ENCODE measurements at places on chromosomes 6 and 20. TPM values are rescaled to one million over a fixed set of nuclear protein-coding genes. Genes with fewer than 3 reads are reported as not detected.
A peak's percentile ranks its signal among the peaks of the same experiment; 100 is the strongest.

- no peak for DNase-seq
Observed at GRCh38 chr20:60838297-60838696, 413.8 kb upstream of the CDH4 start.

GRCh38 chr6:90025523-90026061, 131.3 kb downstream of the GJA10 start:
- peak; percentile 87 for DNase-seq

- DNase-seq, result peak; percentile 73
Observed at GRCh38 chr6:37965964-37966676, 146.6 kb downstream of the ZFAND3 start.

FOXO3 gene
- 53.0 TPM for total RNA-seq

PPP1R14C gene
- 38.7 TPM for total RNA-seq

XKR7 gene
- not detected for total RNA-seq

GRCh38 chr20:22577515-22578220, 6.7 kb downstream of the FOXA2 start:
- no peak for DNase-seq

DNA sequence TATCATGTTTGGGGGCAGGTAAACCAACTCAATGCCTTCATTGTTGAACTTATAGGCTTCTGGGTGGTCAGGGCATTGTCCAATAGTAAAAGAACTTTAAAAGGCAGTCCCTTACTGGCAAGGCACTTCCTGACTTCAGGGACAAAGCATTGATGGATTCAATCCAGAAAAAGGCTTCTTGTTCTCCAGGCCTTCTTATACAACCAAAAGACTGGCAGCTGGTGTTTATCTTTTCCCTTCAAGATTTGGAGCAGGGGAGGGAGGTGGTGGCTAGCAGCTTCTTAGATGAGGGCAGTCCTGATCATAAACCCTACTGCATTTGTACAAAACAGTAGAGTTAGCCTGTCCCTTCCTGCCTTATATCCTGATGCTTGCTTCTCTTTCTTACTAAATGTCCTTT, 57.5 kb downstream of the NCOA3 start:
- no peak for DNase-seq

PSORS1C2 gene
- not detected for total RNA-seq

PLAGL1 gene
- 52.1 TPM for total RNA-seq

- no peak for DNase-seq
Observed at GRCh38 chr6:63317641-63318040, 2.1 kb downstream of the LGSN start.

VSX1 gene
- not detected for total RNA-seq

SYCP2L gene
- total RNA-seq, result not detected

DNA sequence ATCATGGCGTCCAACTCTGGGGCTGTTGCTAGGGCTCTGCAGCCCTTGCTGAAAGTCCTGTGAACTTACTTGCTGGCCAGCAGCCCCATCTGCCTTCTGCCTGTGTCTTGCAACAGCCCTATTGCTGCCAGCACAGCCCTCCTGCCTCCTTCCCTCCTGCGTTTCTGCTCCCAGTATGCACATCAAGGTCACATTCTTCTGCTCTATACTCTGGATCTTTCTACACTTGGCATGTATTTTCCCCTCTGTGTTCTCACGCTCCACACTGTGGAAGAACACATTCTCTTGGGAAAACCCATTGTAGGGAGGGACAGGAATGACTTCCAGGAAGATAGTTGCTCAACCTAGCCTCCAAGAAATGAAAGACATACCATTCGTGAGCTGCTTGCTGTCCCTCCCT, 80.9 kb upstream of the PHACTR2 start:
- peak; percentile 17 for DNase-seq

DNA sequence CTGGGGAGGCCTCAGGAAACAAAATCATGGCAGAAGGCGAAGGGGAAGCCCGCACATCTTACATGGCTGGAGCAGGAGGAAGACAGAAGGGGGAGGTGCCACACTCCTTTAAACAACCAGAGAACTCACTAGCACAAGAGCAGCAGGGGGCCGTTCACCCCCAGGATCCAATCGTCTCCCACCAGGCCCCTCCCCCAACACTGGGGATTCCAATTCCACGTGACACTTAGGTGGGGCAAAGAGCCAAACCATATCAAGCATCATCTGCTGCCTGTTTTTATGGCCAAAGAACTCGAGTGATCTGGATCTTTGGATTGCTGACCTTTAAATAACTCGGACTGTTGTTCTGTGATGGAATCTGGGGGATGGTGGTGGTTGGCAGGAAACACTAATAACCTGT, 28.0 kb downstream of the PNLDC1 start:
- no peak for DNase-seq

DNA sequence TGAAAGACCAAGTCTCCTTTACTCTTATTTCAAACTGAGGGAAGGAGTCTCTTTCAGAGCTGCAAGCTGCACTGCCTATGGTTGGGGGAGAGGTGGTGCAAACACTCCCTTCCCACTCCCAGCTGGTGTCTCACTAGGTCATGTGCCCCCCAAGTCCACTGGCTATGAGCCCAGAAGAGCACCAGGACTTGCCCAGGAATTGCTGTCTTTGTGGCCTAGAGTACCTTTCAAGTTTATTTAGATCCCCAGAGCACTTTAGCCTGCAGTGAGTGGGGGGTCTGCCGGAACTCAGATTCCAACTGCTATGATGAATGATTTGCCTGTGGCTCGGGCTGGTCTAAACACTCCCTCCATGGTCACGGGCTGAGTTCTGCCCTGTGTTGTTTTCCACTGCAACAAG, 192.6 kb upstream of the CITED2 start:
- no peak for DNase-seq

BTNL2 gene
- not detected for total RNA-seq

- DNase-seq, result no peak
Observed at GRCh38 chr6:15207923-15208322, 37.9 kb upstream of the JARID2 start.

GRCh38 chr20:49457444-49457843, 25.0 kb downstream of the KCNB1 start:
- DNase-seq, result no peak

GRCh38 chr6:127918506-127919427, 17.9 kb upstream of the THEMIS start:
- DNase-seq, result no peak

SLC22A1 gene
- 1.4 TPM for total RNA-seq

RIPPLY2 gene
- not detected for total RNA-seq

GRCh38 chr20:3307078-3307477, 68.1 kb upstream of the SLC4A11 start:
- no peak for DNase-seq

GRCh38 chr20:63941282-63942081, 14.7 kb downstream of the UCKL1 start:
- DNase-seq, result peak; percentile 74

TMEM14C gene
- total RNA-seq, result 160 TPM

GSS gene
- 94.6 TPM for total RNA-seq

DNA sequence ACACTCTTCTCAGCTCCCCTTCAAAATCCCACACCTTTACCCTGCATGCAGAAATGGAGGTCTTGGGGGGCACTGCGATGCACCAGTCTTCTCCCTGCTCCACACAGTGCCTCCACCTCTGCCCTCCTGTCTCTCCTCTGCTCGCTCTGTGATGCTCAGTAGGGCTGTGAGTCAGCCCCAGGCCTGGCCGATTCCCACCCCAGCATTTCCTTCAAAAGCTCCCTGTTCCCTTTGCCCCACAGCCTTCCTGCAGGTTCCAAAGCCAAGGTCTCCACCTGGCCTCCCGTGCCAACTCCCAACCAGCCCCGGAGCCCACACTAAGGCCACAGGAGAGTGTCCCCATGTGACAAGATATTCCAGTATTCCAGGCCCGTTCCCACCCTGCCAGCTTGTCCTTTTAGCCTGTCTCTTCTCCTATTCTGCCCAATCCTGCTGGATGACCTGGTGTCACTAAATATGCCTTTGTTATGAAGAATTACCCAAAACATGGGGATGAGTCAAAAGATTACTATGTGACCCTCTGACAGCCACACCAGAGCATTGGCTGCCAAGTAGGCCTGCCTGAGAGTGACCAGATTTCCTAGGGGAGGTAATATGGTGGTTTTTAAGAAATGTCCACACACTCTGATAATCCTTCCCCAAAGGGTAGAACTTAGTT, 118.9 kb upstream of the NXT1 start:
- peak; percentile 48 for DNase-seq

- no peak for DNase-seq
Observed at GRCh38 chr20:20614391-20614790, 98.1 kb downstream of the RALGAPA2 start.

DNA sequence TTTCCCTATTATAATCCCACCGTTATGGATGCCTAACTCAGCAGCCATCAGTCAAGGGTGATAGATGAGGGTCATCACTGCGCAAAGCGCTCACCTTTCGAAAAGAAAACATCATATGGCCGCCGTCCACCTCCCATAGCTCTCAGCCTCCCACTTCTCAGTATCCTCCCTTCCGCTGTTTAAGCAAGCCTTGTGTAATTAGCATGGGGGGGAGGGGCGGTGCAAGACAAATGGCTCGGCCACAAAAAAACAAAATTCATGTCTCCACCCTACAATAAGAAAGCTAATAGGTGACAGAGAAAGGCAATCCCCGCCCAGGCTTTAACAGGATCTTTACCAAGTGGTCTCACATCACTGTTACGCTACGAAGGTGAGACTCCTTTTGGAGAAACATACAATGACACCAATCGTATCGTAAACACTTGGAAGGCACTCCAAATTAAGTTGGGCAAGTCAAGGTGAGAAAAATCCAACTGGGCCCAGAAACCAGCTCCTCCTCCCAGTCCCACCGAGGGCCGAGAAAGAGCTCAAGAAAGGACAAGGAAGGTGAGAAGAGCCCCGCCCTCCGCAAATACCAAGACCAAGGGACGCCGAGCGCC, 645 bp downstream of the DDX39B start:
- DNase-seq, result peak; percentile 78

PROKR2 gene
- total RNA-seq, result not detected

DDX39B gene
- total RNA-seq, result 551 TPM

GRCh38 chr6:150883521-150883920, 18.0 kb downstream of the MTHFD1L start:
- DNase-seq, result no peak

C6orf141 gene
- total RNA-seq, result 29.9 TPM

DNA sequence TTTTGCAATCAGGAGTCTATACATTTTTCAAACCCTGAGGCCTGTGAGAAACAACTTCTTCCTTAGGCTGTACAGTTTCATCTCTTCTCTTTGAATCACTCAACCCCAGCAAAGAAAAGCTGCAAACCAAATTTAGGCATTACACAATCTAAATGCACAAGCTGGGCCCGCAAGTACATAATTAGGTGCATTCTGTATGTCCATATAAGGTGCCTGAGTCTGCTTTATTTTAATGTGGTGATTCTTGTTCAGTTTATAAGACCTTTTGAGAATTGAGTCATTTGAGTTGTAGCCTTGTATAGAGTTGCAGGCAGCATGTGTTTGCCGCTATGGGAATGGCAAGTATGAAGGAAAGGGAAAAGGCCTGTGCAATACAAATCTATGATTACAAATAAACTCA, 709.6 kb upstream of the MARCKS start:
- no peak for DNase-seq

PGBD1 gene
- 2.5 TPM for total RNA-seq

DNA sequence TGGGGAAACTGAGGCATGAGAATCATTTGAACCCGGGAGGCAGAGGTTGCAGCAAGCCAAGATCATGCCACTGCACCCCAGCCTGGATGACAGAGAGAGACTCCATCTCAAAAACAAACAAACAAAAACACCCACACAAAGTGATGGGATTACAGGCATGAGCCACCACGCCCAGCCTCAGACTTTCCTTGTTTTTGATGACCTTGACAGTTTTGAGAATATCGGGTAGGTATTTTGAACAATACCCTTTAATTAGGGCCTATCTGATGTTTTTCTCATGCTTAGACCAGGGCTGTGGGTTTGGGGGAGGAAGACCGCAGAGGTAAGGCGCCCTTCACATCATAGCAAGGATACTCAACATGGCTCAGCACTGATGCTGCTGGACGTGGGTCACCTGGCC, 63.4 kb downstream of the ADNP start:
- no peak for DNase-seq

MROH8 gene
- 1.1 TPM for total RNA-seq

DNA sequence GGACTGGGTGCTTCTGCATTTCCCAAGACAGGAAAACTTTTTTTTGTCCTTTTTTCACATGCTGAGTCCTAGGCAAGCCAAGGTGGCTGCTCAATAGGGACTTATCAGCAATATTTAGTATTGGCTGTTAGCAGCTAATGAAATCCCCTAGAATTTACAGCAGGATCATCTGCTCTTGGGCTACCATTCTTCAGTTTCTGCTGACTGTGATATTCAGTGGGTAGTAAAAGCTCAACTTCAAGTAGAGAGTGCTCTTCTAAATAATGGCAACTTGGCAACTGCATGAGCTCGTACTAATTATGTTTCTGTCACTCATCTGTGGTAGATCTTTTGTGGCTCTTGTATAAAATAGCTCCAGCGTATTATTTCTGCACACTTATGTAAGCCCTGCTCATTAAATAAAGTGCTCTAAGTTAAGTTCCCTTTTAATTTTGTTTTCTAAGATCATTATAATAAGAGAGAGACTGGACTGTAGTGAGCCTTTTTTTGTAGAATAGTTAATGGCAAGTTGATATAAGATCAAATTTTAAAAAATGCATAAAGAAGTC, 110.3 kb downstream of the SLC35F1 start:
- no peak for DNase-seq

PI16 gene
- not detected for total RNA-seq

GRCh38 chr6:154572556-154572955, 62.1 kb upstream of the CNKSR3 start:
- no peak for DNase-seq
